ENCODE measurements at places on chromosomes 13 and 19.

GRCh38 chr13:55219538-55219937 lies 1921.2 kb upstream of the PRR20A start:
- DNase-seq: no peak

DNA sequence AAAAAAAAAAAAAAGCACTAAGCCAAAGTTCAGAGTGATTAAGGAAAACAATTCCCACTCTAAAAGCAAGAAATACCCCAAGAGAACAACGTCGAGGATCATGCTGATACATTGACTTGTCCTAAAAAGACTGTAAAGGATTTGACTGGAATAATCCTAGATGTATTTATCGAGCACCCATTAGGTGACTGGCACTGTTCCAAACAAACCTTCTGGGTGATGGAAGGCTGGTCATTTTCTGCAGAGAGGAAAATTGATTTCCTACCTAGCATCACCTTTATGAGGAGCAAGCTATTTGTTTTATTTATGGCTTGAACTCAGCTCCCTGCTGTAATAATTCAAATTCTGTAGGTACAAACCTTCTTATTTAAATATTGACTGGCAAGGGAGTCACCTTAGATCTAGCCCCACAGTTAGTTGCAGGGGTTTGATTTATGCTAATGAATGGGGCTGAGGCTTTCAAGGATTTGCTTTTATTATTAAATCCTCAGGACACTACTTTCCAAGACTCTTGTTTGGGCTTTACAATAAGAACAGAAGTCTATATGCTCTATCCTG lies 471.0 kb downstream of the OLFM4 start:
- no peak for DNase-seq

- DNase-seq: no peak
Observed at GRCh38 chr13:40346592-40346991, 319.8 kb downstream of the FOXO1 start.

DNA sequence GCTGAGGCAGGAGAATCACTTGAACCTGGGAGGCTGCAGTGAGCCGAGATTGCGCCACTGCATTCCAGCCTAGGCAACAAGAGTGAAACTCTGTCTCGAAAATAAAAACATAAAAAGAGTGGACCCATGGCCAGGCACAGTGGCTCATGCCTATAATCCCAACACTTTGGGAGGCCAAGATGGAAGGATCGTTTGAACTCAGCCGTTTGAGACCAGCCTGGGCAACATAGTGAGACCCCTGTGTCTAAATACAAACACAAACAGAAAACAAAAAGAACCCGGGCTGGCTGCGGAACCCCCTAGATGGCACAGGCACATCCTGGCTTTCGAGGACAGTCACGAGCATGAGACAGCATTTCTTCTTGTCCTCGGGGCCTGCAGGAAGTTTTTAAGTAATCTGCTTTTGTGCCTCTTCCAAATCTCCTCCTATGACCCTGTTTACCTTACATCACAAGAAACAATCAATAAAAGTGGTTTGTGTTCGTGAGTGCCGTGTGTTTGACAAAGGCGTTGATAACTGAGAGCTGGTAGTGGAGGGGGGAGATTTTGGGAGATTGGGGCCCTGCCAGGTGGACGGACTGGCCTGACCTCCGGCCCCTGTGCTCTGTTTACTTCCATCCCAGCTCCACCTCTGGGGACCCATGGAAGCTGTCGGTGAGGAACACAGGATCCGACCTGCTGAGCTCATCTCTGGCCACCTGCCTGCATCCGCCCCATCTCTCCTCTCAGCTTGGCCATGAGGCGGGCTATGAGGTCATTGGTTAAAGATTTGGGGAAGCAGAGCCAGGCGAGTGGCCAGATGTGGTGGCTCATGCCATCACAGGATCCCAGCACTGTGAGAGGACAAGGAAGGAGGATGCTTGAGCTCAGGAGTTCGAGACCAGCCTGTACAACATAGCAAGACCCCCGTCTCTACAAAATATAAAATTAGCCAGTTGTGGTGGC lies 5.9 kb upstream of the GDF15 start:
- DNase-seq: no peak

DNA sequence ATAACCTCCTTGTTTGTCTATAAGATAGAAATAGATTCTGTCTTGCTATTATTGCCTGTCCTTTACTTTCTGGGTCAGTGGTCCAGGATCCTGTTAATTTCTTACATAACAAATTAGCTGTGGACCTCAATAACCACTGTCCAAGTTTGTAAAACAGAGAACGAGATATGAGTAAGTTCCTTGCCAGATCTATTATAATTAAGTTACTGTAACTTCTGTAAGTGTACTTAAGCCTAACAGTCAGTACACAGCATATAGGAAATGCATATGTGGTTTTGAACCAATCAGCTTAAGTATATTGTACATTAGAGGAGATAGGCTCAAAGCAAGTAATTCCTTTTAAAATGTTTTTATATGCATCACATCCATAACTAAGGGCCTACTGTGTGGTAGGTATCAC lies 34.9 kb downstream of the HTR2A start:
- no peak for DNase-seq

DNA sequence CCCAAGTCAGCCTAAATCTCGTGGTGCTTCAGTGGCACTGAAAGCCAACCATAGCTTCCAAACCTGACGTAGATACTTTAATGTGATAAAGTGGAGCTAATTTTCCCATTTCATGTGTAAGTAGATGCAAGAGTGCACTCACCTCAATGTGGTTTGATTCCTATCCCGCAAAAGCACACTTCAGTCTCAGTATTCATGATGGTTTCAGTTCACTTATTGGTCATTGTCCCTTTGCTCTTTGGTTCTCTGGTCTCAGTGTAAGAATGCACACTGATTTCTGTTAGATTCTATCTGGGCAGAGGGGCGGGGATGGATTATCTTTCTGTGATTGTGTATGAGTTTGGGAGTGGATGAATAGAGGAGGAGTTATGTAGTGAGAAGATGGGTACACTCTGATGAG lies 340.6 kb downstream of the KCNRG start:
- no peak for DNase-seq

- no peak for DNase-seq
Observed at GRCh38 chr13:26034018-26034417, 17.8 kb downstream of the SHISA2 start.

- peak; percentile 68 for DNase-seq
Observed at GRCh38 chr19:5826531-5827341, 12.8 kb downstream of the FUT6 start.

DNA sequence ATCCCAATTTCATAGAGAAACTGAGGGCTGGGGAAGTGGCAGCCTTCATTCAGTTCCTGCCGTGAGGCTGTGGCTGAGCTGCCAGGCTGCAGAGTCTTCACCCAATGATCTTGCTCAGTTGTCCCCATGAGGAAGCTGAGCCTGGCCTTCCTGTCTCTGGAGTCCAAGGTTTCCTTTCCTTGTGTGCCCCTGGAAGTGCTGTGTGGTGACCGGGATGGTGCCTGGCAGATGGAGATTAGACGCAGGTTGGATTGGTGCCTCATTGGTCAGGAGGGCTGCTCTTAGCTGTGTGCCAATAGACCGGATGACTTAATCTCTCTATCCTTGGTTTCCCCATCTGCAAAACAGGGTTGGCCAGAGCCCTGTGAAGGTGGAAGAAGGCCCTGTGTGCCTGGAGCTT lies 24.6 kb downstream of the DNM2 start:
- DNase-seq: no peak

- DNase-seq: no peak
Observed at GRCh38 chr19:57515255-57515654, 11.9 kb upstream of the ZNF549 start.

DNA sequence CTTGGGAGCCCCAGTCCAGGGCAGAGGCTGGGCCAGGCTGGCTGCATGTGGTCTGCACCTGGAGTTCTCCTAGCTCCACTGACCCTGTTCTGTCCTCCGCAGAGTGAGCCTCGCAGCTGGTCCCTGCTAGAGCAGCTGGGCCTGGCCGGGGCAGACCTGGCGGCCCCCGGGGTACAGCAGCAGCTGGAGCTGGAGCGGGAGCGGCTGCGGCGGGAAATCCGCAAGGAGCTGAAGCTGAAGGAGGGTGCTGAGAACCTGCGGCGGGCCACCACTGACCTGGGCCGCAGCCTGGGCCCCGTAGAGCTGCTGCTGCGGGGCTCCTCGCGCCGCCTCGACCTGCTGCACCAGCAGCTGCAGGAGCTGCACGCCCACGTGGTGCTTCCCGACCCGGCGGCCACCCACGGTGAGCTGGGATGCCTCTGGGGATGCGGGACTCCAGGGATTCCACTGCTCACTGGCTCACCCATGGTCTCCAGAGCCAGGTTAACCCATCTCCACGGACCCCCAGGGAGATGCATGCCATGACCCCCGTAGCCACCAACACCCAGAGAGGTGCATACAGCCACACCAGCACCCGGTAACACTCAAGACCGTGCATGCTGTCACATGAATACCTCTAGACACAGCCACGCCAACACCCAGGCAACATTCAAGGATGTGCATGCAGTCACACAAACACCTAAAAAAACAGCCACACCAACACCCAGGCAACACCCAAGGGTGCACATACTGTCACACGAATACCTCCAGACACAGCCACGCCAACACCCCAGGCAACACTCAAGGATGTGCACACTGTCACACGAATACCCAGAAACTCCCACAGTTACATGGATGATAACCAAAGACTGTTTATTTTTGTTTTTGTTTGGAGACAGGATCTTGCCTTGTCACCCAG lies 8.2 kb downstream of the PKN1 start:
- DNase-seq: no peak

DNA sequence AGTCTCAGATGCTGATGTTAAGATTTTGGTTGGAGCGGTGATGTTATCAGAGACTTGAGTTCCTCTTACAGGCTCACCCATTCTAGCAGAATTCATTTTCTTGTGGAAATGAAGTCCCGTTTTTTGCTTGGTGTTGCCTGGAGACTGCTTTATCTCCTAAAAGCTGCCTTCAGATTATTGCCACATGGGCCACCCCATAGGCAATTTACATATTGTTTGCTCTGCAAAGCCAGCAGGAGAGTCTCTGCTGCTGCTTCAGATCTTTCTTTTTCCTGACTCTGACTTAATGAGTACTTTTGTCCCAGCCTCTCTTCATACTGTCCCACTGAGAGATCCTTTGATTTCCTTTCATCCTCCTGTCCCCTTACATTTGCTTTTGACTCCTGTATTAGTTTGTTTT lies 114.6 kb downstream of the TDRD3 start:
- no peak for DNase-seq

GRCh38 chr13:39411511-39411910 lies 191.5 kb downstream of the LHFPL6 start:
- DNase-seq: no peak

DNA sequence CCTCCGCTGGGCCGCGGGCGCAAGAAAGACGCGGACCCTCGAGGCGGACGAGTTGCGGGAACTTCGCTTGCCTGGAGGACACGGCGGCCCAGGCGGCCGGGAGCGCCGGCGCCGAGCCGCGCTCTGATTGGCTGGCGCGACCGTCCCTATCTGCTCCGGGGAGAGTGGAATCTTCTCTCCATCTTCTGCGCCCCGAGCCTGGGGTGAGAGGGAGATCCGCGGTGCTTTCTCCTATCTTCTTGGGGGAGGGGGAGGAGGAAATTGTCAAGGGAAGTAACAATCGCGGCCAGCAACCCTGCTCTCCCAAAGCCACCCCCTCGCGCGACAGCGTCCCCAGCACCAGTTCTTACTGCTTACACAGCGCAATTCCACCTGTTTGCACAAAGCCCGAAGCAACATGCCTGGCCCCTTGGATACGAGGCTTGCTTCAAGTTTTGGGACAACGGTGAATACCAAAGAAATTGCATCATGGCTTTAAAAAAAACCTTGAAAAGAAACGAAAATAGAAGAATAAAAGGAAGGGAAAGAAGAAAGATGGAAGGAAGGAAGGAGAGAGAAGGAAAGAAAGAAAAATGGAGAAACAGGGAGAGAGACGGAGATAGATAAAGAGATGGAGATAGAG lies 4.8 kb downstream of the SOX21 start:
- peak; percentile 72 for DNase-seq

DNA sequence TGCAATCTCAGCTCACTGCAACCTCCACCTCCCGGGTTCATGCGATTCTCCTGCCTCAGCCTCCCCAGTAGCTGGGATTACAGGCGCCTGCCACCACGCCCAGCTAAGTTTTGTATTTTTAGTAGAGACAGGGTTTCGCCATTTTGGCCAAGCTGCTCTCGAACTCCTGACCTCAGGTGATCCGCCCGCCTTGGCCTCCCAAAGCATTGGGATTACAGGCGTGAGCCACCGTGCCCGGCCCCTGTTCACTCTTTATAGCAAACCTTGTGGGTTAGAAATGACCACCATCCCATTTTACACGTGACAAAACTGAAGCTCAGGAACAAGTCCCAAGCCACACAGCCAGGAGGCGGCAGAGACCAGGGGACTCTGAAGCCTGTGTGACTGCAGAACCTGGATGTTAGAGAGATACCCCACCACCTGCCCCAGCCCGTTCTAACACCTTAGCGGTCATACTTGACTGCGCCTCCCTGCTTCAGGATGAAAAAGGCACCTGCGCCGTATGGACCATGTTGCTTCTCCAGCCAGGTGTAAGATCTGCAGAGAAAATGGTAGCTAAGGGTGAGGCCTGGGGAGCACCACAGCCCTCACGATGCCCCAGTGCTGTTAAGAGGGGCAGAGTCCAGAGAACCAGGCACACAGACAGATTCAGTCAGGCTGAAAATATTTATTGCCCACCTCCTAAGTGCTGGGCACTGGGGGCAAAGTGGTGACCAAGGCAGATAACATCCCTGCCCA lies 3.6 kb downstream of the DMAC2 start:
- no peak for DNase-seq

GRCh38 chr13:25678398-25678797 lies 306.6 kb downstream of the ATP8A2 start:
- DNase-seq: no peak

DNA sequence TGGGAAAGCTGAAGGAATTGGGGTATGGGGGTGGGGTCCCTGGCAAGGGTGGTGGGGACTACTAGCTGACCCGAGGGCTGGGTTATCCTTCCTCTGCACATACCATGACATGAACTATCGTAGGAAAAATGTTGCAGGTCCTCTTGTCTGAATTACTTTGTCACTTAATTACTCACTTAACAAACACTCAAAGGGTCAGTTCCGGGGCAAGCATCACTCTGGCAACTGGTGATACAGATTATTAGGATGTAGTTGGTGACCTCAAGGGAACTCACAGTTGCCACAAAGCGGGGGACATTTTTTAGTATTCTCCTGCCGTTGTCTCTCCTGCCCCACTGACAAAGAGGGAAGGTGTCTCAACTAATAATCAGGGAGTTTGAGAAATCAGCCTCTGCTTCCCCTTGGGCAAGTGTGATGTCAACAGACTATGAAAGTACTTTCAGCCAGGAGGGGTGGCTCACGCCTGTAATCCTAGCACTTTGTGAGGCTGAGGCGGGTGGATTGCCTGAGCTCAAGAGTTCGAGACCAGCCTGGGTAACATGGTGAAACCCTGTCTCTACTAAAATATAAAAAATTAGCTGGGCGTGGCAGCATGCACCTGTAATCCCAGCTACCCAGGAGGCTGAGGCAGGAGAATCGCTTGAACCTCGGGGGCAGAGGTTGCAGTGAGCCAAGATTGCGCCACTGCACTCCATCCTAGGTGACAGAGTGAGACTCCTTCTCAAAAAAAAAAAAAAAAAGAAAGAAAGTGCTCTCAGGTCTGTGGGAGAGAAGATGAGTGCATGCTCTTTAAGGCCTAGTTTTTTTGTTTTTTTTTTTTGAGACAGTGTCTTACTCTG lies 10.3 kb downstream of the DNAJB1 start:
- no peak for DNase-seq

GRCh38 chr19:31938675-31939074 lies 406.7 kb upstream of the ZNF507 start:
- DNase-seq: no peak

- peak; percentile 38 for DNase-seq
Observed at GRCh38 chr13:62626771-62627170, 1211.1 kb upstream of the PCDH20 start.

- DNase-seq: peak; percentile 93
Observed at GRCh38 chr19:51394050-51394836, 3.9 kb upstream of the C19orf84 start.

- DNase-seq: peak; percentile 62
Observed at GRCh38 chr13:25085125-25085742, 10.7 kb upstream of the PABPC3 start.
